ENCODE measurements at places on chromosomes 4 and X. TPM values are rescaled to one million over a fixed set of nuclear protein-coding genes. Genes with fewer than 3 reads are reported as not detected.

- DNase-seq, result no peak
Measured at GRCh38 chr4:23324021-23324690, 565.7 kb downstream of the PPARGC1A start.

- DNase-seq, result no peak
Measured at GRCh38 chrX:134546187-134546586, 86.2 kb downstream of the HPRT1 start.

DNA sequence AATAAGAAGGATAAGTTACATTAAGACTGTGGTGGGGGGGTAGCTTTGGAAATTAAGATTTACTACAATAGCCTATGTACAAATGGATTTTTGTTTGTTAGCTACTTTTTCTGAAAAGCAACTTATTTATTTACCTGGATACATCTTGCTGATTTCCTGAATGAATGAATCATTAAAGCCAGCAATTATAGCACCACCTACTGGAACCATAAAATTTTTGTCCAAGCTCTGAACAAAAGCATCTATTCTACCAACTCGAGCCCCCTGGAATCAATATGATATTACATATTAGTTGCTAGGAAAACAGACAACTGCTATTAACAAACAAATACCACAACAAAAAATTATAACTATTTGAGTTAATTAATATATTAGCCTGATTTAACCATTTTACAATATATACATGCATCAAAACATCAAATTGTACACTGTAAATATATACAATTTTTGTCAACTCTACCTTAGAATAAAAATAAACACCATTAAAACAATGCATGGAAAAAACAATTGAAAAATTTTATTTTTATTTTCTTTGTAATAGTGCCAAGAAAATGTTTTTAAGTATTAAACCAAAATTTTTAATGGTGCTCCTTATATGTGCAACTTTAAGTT, 15.3 kb downstream of the SEPSECS start:
- DNase-seq, result no peak

DNA sequence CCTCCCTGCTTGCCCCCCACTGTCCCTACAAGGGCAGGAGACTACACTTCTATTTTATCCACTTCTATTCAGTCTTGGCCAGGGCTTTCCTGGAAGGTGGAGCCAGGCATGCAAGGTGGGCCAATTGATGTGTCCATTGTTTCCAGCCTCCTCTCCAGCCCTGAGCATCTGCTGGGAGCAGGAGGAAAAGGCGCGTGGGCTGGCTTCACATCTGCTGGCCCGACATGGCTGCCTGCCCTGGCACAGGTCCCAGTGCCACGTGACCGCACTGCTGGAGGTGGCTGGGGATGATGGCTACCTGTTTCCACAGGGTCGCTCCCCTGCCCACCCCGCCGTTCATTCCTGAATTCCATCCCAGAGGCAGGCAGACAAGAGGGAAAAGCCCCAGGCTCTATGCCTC, 247.7 kb downstream of the AFAP1 start:
- DNase-seq, result no peak

TMEM150C gene
- 5.2 TPM for total RNA-seq

GNRHR gene
- not detected for total RNA-seq

SEL1L3 gene
- total RNA-seq, result 32.3 TPM
